Activated gamma-delta T cell treated with Interleukin-2 at 50 U/mL for 16 hours (primary cell): ENCODE measurements at places on chromosomes 5 and 9.
A peak's percentile ranks its signal among the peaks of the same experiment; 100 is the strongest.

- no peak for DNase-seq
These were observed 3.0 kb upstream of the C1QTNF3 start for GRCh38 chr5:34045996-34046395.

- no peak for DNase-seq
These were observed 616.6 kb downstream of the PDE4D start for GRCh38 chr5:59276917-59277372.

GRCh38 chr9:7304627-7304995 is 495.0 kb downstream of the DMAC1 start:
- no peak for DNase-seq

- no peak for DNase-seq
These were observed 162.1 kb downstream of the TRPM3 start for GRCh38 chr9:70959366-70959765.

GRCh38 chr9:70168521-70168920 is 90.3 kb upstream of the SMC5 start:
- DNase-seq, result no peak

DNA sequence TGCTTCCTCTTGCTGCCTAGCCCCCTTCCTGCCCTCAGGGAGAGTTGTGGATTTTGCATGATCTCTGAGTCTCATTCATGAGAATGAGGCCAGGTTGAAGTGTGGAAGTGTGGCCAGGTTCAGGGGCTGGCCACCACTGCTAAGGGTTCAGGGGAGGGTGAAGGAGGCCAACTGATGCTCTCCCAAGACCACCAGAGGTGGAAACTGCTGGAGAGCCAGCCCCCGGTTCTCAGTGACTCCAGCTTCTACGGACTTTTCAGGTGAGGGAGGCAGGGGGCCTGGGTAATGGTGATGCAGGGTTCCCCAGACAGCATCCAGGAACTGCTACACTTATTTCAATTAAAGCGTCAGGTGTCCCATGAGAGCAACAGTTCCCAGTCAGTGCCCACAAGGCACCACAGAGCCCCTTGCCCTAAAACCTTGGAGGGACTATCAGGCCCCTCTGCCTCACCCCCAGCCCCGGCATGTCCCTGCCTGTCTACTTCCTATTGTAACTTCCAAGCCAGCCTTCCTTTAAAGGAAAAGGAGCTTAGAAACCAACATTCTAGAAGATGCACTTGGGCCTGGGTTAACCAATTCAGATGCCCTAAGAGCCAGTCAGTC is 50.1 kb downstream of the AMBP start:
- no peak for DNase-seq

GRCh38 chr5:94245608-94246007 is 372.8 kb downstream of the KIAA0825 start:
- DNase-seq, result no peak

GRCh38 chr9:135605238-135605781 is 34.0 kb downstream of the GLT6D1 start:
- no peak for DNase-seq

DNA sequence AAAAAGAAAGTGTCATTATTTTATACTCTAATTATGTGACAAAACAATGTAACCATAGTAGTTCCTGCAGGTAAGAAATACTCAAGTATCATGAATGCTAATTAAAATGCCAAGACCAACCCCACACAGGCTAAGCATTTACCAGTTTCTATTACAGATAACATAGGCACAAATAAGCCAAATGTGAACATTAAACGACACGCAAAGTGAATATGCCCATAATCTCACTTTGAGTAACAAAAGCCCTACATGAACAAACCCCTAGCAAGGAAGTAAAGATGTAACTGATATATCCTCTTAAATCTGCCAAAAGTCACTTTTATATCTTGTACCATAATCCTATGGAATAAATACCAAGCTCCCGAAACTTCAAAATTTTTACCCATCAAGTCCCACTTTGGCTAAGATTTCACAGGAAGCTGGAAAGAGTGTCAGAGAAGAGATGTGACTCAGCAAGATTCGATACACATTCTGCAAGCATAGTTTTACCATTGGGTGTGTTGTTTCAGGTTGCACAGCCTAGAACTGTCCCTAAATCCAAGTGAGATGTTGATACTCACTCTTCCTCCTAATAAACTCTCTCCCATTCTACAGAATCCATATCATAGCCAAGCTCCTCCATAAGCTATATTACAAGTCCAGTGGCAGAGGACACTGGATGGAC is 28.8 kb downstream of the TRPM6 start:
- DNase-seq, result no peak

DNA sequence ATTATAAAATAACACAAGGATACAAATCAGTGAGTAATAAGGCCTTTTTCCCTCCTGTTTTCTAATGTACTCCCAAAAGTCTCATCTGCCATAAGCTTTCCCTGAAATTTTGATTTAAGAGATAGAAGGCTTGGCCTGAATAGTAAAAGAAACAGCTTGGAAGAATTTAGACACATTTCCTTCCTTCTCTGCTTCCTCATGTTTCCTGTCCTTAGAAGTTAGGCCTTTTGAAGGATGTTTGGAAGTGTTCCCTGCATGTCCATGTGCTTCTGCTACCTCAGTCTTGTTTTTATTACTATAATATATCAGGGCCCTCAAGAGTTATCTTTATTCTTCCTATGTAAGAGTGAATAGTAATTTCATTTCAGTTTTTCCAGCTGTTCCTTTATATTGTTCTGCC is 242.7 kb downstream of the DEPDC1B start:
- no peak for DNase-seq

- DNase-seq, result no peak
These were observed 476.4 kb downstream of the KDM4C start for GRCh38 chr9:7234144-7234543.

GRCh38 chr9:94935396-94935795 is 208.9 kb downstream of the AOPEP start:
- no peak for DNase-seq

GRCh38 chr9:127634698-127635097 is 22.6 kb downstream of the STXBP1 start:
- no peak for DNase-seq

- no peak for DNase-seq
These were observed 697.3 kb downstream of the CETN3 start for GRCh38 chr5:89712134-89712700.

DNA sequence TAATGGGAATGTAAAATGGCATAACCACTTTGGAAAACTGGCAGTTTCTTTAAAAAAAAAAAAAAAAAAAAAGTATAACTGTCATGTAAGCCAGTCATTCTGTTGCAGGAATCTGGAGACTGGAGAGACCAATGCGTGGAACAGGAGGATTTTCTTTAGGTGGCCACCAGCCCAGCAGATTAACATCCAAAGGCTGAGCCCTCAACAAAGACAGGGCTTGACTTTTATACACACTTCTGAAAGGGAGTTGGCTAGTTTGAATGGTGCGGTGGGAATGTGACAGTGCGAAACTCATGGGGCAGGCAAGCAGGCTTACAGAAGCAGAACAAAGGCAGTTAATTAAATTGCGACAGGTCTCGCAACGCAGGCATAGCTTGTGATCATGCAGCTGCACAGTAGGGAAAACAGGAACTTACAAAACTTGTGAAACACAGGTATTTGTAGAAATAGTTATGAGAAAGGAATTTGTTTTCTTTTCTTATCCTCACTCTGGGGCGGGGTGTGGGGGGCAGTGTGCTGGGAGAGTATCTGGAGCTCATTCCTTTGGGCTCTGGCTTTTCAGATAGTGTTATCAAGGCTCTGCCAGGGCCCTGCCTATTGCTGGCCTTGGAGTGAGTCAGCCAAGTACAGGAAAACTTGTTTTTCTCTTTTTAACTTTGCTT is 12.0 kb downstream of the UIMC1 start:
- no peak for DNase-seq

DNA sequence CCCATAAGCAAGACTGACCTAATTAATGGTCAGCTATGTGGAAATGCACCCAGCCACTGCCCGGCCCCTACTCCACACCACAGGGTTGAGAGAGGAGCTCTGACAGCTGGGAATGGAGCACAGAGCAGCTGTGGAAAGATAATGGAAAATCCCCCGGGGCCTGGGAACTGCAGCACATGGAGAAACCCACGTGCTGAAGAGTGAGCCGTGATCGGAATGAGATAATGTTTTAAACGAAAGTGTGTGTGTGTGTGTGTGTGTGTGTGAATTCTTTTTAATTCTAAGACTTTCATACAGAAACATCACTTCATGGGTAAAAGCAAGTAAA is 13.1 kb upstream of the SLC12A7 start:
- DNase-seq, result no peak

DNA sequence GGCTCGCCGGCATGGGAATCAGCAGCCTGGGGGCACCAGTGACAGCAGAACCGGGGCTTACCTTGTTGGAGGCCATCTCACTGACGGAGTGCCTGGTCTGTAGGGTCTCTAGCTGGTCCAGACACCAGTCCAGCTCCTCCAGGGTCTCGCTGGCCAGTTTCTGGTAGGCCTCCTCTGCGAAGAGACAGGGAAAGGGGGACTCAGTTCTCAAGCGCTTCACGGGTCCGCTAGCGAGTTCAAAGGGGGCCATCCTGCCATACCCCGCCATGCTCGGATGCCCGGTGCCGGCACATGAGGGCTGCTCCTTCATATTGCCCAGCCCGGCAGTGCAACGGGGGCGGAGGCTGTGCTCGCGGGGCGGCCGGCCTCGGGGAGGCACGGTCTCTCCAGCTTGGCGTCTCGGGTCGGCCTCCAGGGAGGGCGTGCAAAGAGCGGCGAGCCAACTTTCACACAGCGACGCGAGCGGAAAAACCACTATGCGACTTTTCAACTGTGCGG is 456.0 kb downstream of the RAB3C start:
- peak; percentile 21 for DNase-seq

DNA sequence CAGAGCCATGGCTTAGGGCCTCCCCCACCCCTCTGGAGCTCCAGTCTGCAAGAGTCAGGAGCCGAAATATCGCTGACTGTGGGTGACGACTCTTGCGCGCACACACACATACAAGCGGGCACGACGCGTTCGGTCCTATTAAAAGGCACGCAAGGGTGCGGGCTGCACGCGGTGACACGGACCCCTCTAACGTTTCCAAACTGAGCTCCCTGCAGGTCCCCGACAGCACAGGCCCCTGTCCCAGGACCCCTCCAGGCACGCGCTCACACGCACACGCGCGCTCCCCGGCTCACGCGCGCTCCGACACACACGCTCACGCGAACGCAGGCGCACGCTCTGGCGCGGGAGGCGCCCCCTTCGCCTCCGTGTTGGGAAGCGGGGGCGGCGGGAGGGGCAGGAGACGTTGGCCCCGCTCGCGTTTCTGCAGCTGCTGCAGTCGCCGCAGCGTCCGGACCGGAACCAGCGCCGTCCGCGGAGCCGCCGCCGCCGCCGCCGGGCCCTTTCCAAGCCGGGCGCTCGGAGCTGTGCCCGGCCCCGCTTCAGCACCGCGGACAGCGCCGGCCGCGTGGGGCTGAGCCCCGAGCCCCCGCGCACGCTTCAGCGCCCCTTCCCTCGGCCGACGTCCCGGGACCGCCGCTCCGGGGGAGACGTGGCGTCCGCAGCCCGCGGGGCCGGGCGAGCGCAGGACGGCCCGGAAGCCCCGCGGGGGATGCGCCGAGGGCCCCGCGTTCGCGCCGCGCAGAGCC is at the start of gene GRIN1:
Gene GRIN1, plus strand, starts transcription at position 433 of the 746 bp plus-strand sequence. CDS start 333 bp downstream, outside the sequence.
- DNase-seq, result peak; percentile 37

DNA sequence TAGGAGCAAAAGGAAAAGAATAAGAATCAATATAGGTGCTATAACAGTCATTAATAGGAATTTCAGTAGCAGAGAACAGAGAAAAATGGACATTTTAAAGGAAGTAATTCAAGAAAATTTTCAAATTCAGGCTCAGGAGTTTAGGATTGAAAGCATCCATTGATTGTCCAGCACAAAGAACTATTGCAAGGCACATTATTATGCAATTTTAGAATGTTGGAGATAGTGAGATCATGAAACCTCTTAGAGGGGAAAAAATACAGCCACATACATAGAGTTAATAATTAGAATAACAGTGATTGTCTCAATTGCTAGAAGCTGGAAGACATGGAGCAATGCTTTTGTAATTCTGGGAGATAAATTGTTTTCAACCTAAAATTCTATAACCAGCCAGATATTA is 31.5 kb downstream of the CNTLN start:
- no peak for DNase-seq

- DNase-seq, result peak; percentile 41
These were observed 568 bp downstream of the MACIR start for GRCh38 chr5:103258957-103259704.
